ENCODE measurements at places on chromosomes 6 and 20. TPM values are rescaled to one million over a fixed set of nuclear protein-coding genes. Genes with fewer than 3 reads are reported as not detected.

Gene PLA2G7
- total RNA-seq, result not detected

Gene PGM3
- total RNA-seq, result 74.8 TPM

Gene ARG1
- not detected for total RNA-seq

Gene TREM2
- not detected for total RNA-seq

Gene HRH3
- total RNA-seq, result not detected

Gene PHF20
- total RNA-seq, result 30.9 TPM

Gene IPCEF1
- under 0.01 TPM for total RNA-seq

Gene EBF4
- total RNA-seq, result 1.8 TPM

Gene TCP11
- total RNA-seq, result 0.18 TPM

Gene HFE
- total RNA-seq, result 3.3 TPM

Gene BPIFA2
- not detected for total RNA-seq

Gene ENPP1
- 2.5 TPM for total RNA-seq

Gene PTK7
- 2.6 TPM for total RNA-seq

Gene SPINT3
- total RNA-seq, result not detected

Gene ATP6V1G2
- total RNA-seq, result 0.59 TPM

Gene CMTR1
- total RNA-seq, result 32.6 TPM

Gene MUCL3
- not detected for total RNA-seq

Gene KIF3B
- 34.3 TPM for total RNA-seq

Gene C20orf141
- not detected for total RNA-seq

Gene TSPO2
- total RNA-seq, result not detected

Gene ZSCAN12
- 3.6 TPM for total RNA-seq

Gene SRSF12
- 0.46 TPM for total RNA-seq

Gene MYT1
- not detected for total RNA-seq

Gene PRDM13
- total RNA-seq, result not detected

Gene SLC22A1
- not detected for total RNA-seq

Gene PROKR2
- not detected for total RNA-seq

Gene LGSN
- total RNA-seq, result not detected

Gene ERVFRD-1
- not detected for total RNA-seq

Gene GTSF1L
- total RNA-seq, result not detected

Gene CLIC5
- total RNA-seq, result 0.07 TPM

Gene KHDC1L
- total RNA-seq, result not detected

Gene ARFRP1
- 49.0 TPM for total RNA-seq

Gene CLDN20
- total RNA-seq, result not detected

Gene WFDC12
- total RNA-seq, result not detected

Gene SLC17A9
- 9.4 TPM for total RNA-seq

Gene PSMB9
- total RNA-seq, result 53.5 TPM

Gene CTAGE9
- not detected for total RNA-seq

Gene ZSCAN26
- 8.9 TPM for total RNA-seq

Gene TSHZ2
- total RNA-seq, result not detected

Gene TRIM10
- not detected for total RNA-seq

Gene CAPN11
- total RNA-seq, result 0.67 TPM

Gene CRNKL1
- total RNA-seq, result 22.7 TPM

All from pulmonary artery endothelial cell (primary cell).